NB4 (cell line): ENCODE measurements at places on chromosomes 1 and 21.

- DNase-seq = peak; percentile 73
Measured at GRCh38 chr1:96559707-96560596, 161.6 kb upstream of the PTBP2 start.

- no peak for DNase-seq
Measured at GRCh38 chr1:109816975-109817535, 53.3 kb upstream of the EPS8L3 start.

DNA sequence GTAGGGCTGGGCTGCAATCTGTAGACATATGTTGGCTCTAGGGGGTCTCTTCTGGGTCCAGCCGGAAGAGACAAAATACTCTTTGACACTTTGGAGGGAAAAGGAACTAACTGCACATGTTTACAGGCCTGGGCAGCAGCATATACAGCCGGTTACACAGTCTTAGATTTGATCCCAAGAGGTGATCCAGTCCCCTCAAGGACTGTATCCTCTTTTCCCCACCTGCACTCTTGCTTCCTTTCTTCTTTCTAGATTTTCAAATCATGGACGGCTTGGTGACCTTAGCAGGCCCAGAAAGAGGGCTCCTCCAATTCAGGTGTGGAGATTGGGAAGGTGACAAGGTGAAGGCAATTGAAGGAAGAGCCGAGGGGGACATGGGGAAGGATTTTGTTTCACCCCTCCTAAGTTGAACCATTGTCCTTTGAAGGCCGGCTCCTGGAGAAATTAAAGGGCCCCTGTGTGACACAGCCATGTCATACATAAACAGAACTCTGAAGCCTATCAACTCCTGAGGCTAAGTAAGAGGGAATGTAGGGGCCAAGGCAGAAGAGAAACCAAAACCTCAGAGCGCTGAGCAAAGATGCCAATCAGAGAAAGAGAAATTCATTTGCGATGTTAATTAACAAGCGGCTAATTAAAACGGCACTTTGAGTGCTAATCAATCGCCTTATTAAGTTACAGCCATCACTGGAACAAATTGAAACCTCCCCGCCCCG, 5.9 kb upstream of the BARHL2 start:
- no peak for DNase-seq

- DNase-seq = no peak
Measured at GRCh38 chr1:168726719-168727118, 2.3 kb downstream of the DPT start.

- no peak for DNase-seq
Measured at GRCh38 chr1:52916241-52916975, 5.1 kb downstream of the ECHDC2 start.

DNA sequence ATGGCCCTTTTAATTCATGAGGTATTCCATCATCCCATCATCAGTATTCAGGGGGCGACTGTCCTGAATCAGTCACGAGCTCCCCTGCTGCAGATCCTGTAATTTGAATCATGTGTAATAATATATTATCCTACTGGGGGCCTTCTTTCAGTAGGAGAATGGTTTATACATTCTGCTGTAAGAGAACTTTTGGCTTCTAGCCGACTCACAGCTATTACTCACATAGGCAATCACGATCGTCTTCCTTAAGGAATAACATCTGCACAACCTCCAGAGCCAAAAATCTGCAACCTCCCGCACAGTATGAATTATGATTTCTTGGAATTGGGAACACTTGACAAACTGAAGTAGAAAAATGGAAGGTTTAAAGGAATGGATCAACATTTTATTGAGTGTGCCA, 343.0 kb downstream of the USP25 start:
- DNase-seq = no peak

DNA sequence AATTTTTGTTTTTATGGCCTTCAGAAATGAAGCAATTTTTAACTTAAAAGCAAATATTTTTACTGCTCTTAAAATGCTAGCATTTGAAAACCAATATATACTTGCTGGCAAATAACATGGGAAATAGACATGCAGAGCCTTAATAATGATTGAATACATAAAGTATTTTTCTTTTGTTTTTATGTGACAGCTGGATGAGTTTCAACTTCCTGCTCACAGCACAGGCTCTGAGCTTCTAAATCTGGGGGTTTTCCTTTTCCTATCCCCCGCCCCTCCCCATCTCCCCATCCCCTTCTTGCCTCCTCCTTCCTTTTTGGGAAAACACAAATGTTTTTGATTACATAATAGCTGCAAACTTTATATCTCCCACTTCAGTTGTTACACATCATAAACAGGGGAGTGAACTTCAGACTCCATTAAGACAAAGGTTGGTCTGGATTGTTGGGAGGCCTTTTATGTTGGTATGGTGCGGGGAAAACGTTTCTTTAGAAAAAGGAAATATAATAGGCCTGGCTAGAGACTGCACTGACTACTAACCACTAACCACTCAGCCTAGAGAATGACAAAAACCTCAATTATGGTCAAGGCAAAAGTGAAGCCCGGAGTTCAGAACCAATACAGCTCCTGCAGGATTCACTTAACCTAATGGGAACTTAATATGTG, 116.1 kb upstream of the GORAB start:
- no peak for DNase-seq

DNA sequence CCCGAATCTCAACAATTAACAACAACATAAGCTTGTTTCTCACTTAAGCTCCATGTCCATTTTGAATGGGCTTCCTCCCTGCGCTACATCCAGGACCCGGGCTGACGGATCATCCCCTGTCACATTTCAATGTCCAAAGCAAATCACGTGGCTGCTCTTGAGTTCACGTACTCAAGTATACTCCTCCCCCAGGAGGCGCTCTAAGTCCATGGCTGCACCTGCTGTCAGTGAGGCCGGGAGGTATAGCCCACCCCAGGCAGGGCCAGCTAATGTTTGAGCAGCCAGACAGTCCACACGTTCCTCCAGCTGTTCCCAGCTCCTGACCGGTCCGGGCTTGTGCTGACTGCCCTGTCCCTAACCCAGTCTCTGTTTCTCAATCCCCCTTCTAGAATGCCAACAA, 220.8 kb downstream of the SLC35F3 start:
- peak; percentile 59 for DNase-seq

DNA sequence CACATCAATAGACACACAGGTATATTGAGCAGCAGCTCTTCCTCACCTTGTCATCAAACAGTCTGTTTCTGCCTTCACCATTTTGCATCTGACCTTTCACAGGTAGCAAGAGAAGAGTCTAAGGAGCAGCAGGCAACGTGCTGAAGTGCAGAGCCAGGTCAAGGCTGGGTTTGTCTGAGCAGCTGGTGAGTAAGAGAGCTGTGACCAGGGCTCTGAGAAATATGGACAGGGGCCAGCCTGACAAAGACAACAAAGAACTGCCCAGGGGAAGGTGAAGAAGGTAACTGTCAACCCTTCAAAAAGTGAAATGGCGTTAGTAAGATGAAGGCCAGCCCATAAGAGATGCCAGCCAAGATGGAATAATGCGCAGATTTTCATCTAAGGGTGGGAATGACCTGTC, 58.9 kb upstream of the LRRC8D start:
- no peak for DNase-seq

DNA sequence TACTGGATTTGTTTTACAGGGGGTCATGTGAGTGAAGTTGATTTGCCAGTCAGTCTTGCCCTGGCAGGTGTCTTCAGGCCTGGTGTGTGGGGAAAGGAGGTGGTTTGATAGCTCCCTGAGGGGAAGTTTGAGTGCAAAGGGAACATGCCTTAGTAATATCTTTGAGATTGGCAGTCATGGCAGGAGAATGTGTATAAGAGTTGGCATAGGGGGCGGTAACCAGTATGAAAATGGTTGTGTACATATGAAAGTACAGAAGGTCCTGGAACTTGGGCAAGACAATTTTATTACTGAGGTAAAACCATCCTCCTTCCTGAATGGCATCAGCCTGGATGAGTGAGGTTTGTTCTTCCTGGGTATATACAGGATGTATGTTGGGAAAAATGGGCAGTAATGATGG, 37.6 kb upstream of the PLA2G5 start:
- DNase-seq = no peak

- DNase-seq = no peak
Measured at GRCh38 chr1:6148497-6149241, 31.5 kb downstream of the CHD5 start.

DNA sequence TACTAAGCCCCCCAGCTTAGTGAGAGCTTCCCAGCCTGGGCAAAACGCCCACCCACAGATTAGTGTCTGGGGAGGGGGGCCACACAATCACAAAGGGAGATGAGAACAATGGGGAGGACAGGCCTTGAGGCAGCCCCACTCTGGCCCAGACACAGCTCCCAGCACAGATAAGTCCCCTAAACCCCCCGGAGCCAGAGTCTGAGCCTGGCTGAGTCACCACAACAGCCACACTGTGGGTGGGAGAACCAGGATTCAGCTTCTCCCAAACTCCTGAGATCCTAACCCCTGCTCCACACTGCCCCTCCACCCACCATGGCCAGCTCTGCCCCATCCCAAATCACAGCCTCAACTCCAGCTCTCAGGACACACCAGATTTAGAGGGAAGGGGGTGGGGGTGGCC, 4.2 kb downstream of the NECTIN4 start:
- no peak for DNase-seq

DNA sequence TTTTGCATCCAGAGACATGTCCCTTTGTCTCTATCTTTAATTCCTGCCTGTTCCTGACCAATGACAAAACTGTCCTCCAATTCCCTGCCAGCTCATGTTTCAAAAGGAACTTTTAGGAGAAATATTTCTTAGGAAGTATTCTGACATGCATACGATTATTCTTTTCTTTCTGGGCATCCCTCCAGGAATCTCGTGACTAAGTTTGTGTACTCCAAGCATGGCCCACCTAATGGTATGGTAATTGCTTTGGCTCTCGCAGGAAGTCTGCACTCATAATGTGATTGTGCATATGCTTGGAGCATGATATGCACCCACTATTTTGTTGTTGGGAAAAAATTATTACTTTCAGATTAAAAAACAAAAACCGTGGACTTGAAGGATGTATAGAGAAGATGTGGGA, 256.4 kb downstream of the PRDM2 start:
- no peak for DNase-seq

DNA sequence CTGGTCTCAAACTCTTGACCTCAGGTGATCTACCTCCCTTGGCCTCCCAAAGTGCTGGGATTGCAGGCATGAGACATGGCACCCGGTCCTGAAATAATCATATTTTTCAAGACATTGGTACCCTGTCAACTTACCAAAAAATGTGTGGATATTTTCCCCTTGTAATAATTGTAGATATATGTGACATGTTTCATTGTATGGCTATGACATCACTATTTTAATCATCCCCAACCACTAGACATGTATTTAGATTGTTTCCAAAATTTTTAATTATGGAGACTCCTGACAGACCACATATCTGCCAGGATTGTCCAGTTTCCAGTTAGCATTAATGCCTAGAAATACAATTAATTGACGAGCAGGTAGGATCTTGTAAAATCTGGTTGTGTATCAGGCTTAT, 96.7 kb upstream of the NEGR1 start:
- no peak for DNase-seq

GRCh38 chr1:117312453-117313138, 54.7 kb upstream of the MAN1A2 start:
- peak; percentile 21 for DNase-seq

- DNase-seq = no peak
Measured at GRCh38 chr1:177569476-177569875, 398.7 kb downstream of the BRINP2 start.

DNA sequence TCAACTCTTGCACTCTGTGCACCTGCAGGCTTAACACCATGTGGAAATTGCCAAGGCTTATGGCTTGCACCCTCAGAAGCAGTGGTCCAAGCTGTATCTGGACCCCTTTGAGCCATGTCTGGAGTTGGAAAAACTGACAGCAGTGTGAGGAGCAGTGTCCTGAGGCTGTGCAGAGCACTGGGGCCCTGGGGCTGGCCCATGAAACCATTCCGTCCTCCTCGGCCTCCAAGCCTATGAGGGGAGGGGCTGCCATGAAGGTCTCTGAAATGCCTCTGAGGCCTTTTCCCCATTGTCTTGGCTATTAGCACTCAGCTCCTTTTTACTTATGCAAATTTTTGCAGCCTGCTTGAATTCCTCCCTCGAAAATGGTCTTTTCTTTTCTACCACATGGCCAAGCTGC, 126.7 kb downstream of the DISC1 start:
- DNase-seq = no peak

GRCh38 chr21:33020558-33021100, 5.1 kb upstream of the OLIG2 start:
- no peak for DNase-seq

GRCh38 chr1:8790987-8791386, 26.5 kb downstream of the RERE start:
- DNase-seq = no peak

DNA sequence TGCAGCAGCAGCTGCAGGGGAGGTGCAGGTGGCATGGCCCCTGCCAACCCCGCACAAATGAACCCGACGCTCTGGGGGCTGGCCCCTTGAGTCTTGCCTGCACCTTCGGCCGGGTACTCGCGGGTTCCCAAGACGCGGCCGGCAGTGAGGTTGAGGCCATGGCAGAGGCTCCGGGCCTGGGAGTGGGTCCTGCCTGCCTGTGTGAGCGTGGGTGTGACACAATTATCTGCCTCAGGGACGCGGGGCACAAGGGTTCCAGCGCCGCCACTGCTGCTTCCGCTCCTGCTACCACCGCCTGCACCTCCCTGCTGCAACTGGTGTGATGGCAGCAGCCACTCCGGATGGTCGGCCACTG, 20.9 kb upstream of the TGFB2 start:
- no peak for DNase-seq

DNA sequence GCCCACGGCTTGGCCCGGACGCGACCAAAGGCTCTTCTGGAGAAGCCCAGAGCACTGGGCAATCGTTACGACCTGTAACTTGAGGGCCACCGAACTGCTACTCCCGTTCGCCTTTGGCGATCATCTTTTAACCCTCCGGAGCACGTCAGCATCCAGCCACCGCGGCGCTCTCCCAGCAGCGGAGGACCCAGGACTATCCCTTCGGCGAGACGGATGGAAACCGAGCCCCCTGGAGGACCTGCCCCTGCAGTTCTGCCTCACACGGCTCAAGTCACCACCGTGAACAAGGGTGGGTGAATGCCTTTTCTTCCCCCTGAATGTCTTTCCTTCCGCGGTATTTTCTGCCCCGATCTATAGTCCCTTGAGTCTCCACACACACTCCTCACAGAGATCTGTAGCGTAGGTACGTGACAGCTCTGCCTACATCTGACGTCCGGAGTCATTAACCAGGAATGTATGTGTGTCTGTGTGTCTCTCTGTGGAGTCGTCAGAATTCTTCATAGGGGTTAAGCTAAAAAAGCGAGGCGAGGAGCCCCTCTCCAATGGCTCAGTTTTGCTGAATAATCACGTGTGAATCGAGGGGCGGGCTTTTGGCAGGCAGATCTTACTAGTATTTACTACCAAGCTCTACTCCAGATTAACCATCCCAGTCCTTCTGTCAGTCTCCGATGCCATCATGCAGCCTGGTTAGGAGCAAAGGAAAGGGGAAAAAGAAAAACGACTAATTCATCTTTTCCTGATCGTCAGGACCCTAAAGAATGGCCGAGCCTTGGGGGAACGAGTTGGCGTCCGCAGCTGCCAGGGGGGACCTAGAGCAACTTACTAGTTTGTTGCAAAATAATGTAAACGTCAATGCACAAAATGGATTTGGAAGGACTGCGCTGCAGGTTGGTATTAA, at the start of gene CDKN2C:
TSS of gene CDKN2C (plus strand) at position 635 of the 898 bp plus-strand sequence. CDS start at position 759, 124 bp downstream.
- peak; percentile 83 for DNase-seq

DNA sequence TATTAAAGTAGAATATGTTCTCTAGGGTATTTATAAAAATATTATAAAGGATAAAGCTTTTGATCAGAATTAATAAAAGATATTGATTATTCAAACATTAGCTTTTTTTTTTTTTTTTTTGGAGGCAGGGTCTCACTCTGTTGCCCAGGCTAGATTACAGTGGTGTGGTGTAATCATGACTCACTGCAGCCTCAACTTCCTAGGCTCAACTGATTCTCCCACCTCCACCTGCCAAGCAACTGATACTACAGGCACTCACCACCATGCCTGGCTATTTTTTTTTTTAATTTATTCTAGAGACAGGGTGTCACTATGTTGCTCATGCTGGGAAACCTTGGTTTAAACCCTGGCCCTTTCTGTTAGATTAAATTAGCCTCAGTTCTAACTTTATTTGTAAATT, 188.3 kb downstream of the CLEC20A start:
- peak; percentile 4 for DNase-seq
